Mesothelial cell of epicardium (in vitro differentiated cells): ENCODE measurements at places on chromosomes 1 and 21.

DNA sequence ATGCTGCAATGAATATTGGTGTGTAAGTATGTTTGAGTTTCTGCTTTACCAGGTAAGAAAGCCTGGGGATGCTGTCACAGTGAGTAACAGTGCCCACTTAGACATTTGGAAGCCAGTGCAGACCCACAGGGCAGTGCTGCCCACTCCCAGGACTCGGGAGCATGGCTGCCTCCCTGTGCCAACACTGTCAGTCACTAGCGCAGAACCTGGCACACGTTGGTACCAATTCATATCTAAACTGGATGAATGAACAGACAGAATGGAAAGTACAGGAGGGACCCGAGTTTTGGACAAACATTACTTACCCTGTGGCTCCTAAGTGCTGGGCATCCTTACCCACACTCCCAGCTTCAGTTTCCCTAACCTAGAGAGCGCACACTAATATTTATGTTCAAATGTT, 1.6 kb upstream of the EVA1C start:
- H3K27me3 ChIP-seq: peaks cover 81% of the 10 kb centered on the region
- H3K27ac ChIP-seq: no peak overlapping the region
- H3K4me3 ChIP-seq: peak overlapping the region; percentile 77
- no peaks in the 10 kb centered on the region for H3K36me3 ChIP-seq
- DNase-seq: no peak

GRCh38 chr1:16186655-16187235, 25.7 kb downstream of the ARHGEF19 start:
- peaks cover 22% of the 10 kb centered on the region for H3K4me1 ChIP-seq
- no peak for DNase-seq
- no peaks in the 10 kb centered on the region for H3K36me3 ChIP-seq
- H3K4me3 ChIP-seq: no peak overlapping the region

GRCh38 chr1:226584164-226584563, 35.6 kb downstream of the STUM start:
- no peak overlapping the region for H3K27ac ChIP-seq
- no peak for DNase-seq
- no peak overlapping the region for H3K4me3 ChIP-seq

GRCh38 chr1:28359592-28360239, 9.8 kb upstream of the PHACTR4 start:
- H3K27me3 ChIP-seq: no peaks in the 10 kb centered on the region
- H3K36me3 ChIP-seq: no peaks in the 10 kb centered on the region
- H3K4me1 ChIP-seq: no peaks in the 10 kb centered on the region
- H3K27ac ChIP-seq: no peak overlapping the region

DNA sequence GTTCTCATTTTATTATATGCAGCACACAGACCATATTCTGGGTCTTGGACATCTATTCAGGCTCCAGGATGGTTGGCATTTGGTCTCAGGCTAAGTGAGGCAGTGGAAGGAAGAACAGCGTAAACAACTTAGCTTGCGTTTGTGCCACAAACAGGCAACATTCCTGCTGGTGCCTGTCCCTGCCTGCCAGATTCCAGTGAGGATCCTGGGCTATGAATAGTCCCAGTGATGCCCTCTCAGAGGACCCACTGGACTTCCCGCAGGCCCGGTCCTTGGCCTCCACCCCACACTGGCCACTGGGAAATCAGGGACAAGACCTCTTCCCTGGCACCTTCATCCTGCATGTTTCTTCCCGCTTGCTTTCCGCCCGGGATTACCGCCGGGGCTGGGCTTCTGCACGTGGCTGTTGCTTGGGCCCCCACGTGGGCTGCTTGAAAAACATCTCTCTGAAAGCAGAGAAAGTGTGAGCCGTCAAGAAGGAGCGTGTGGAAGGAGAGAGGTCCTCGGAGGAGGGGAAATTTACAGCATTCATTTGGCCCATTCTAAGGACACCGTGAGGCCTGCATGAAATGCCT, 145.1 kb upstream of the WNT4 start:
- H3K27me3 ChIP-seq: peaks cover 1% of the 10 kb centered on the region
- no peak overlapping the region for H3K27ac ChIP-seq
- H3K36me3 ChIP-seq: no peaks in the 10 kb centered on the region
- H3K4me3 ChIP-seq: no peak overlapping the region
